A172 (cell line): ENCODE measurements at places on chromosomes 2 and 18. TPM values are rescaled to one million over a fixed set of nuclear protein-coding genes. Genes with fewer than 3 reads are reported as not detected.

DNA sequence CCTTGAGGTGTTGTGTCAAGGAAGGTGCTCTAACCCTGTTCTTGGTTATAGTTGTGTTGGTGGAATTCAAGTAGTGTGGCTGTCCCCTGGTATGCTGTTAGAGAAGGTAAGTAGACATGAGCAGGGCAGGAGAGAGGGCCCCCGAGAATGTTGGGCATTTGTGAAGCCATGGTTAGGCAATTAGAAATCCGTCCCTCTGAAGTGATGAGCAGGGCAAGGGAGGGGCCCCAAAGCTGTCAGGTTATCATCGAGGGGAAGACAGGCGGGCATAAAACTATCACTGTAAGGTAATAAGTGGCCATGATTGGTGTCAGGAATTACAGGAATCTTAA is 5.2 kb downstream of the XRCC5 start:
- no peak for DNase-seq

DNA sequence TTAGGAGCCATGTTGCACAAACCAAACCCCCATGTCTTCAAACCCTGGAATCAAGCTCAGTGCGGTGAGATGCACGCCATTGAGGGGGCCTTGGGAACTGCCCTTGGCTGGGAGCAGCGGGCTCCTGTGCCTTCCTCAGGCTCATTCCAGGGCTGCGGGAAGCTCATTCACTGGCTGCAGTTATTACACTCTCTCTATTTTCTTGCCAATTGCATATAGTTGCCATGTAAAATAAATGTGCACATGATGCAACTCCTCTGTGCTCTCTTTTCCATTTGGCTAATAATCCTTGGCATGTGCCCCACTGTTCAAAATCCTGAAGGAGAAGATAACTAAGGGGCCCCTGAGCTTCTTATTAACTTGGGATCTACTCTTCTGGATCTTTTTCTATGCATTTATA is 74.7 kb downstream of the KCTD1 start:
- no peak for DNase-seq

DNA sequence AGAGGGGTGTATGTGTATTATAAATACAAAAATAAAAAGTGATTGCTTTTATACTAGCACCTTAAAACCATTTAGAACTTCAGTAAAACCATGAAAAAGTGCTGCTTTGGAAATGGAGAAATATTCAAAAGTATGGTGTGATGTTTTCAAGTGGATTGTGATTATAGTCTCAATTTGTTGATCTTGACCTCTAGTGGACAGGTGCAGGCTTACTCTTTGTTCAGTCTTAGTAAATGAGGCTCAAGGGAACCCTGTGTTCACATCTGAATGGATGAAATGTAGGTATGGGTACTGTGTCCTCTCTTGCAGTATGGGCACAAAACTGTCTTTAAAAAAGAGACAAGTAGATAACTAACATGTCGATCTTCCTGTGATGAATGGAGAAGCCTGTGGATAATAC is 145.8 kb downstream of the MCFD2 start:
- no peak for DNase-seq

The MC2R gene
- total RNA-seq = not detected in 2 replicates

DNA sequence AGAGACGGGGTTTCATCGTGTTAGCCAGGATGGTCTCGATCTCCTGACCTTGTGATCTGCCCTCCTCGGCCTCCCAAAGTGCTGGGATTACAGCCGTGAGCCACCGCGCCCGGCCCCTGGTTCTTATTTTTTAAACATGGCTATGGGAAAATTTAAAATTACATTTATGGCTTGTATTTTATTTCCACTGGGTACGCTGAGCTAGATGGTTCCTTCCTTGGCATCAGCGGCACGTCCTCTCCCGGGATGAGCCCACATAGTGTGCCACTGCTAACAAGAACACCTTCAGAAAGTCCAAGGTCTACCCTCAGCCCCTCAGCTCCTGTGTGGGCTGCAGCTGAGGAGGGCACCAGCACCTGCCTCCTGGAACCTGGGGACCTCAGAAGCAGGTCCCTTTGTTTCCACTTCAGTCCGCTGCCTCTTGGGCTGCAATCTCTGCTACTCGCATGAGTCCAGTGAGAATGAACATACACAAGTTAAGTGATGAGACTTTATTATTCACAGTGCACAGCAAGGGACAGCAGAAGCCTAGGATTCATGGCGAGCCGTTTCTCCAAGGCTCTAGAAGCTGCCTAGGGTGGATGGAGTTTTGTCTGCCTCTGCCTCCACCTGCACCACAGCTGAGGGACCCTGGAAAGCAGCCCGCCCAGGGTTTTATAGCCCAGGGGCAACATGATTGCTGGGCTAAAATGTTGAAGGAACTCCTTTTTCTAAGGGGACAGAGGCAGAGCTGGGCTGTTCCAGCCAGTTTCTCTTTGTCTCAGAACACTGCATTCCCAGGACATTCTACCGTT is 107.5 kb upstream of the TEX51 start:
- no peak for DNase-seq

DNA sequence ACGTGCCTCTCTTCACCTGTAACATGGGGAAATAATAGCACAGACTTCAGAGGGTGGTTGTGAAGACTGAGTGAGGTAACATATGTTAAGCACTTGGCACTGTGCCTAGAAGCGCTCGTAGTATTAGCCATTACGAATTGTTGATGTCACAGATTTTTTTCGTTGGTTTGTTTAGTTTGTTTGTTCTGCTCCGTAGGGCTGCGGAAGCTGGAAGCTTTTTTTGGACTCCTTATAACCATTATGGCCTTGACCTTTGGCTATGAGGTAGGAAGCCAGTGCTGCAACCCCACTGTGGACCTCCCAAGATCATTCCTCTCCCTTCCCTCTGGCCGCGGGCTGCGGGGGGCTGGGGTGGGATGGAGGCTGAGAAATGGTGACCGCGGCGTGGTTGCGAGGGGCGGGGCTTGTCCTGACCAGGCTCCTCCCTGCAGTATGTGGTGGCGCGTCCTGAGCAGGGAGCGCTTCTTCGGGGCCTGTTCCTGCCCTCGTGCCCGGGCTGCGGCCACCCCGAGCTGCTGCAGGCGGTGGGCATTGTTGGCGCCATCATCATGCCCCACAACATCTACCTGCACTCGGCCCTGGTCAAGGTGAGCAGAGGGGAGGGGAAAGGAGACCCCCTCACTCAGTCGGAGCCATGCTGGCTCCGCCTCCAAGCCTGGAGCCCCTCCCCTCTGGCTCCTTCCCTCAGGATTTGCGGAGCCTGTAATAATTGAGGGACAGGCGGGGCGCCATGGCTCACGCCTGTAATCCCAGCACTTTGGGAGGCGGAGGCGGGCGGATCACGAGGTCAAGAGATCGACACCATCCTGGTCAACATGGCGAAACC is 5.5 kb downstream of the SLC11A1 start:
- no peak for DNase-seq

- DNase-seq = no peak
These were observed 143.1 kb downstream of the CMPK2 start for GRCh38 chr2:6722574-6722973.

DNA sequence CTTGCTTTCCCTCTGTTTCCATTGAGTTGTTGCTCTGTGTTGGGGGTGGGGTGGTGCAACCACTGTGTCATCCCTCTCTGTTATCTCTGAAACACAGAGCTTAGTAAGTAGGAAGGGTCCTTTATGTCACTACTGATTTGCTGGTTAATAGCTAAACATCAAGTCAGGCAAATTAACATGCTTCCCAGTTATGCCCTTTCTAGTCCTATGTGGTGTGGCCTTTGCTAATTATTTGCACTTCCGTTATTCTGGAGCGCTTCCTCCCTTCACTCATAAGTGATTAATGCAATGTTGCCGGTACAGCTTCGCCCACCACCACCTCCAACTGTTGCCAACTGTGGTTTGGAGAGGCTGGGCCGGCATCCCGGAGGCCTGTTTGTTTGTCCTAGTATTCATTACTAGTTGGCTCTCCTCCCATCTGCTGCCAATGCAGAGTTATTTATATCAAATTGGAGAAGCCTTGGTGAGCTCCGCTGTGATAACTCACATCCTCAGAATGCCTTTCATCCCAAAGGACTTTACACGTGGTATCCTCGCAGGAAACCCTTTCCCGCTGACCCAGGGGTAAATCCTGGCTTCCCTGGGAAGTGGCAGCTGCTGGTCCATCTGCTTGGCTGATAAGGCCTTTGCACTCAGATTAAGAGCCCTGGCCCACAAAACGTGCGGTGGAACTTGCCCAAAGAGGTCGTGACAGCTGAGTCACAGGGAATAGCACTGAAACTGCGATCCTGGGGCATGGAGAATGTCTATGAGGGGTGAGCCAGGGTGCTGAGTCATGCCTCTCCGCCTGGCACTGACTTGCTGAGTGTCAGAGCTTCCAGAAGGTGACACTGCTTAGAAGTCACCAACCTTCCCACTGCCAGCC is 72.0 kb upstream of the ZCCHC2 start:
- DNase-seq = peak; percentile 90

The CFAP65 gene
- total RNA-seq = 0.26 and 0.55 TPM in 2 replicates

DNA sequence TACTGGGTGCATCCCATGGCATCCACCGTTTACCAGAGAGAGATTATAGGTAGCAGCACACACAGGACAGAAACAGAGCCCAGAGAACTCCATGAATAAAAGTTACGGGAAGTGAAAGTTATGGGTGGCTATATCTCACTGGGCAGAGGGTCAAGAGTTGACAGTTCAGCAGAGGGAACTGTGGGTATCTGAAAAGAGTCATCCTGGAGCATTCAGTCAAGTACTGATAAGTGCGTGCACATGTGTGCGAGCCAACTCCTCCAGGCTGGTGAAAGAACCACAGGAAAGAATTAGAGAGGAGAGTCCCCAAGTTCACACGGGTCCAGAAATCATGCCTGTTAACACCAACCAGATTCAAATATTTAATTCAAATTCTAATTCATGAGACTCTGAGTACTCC is 1588.2 kb downstream of the LRP1B start:
- no peak for DNase-seq

- DNase-seq = no peak
These were observed 295.4 kb upstream of the CRIM1 start for GRCh38 chr2:36060133-36060532.

The DOK6 gene
- total RNA-seq = not detected in 2 replicates

- DNase-seq = no peak
These were observed 124.0 kb downstream of the HDAC4 start for GRCh38 chr2:239276851-239277250.

DNA sequence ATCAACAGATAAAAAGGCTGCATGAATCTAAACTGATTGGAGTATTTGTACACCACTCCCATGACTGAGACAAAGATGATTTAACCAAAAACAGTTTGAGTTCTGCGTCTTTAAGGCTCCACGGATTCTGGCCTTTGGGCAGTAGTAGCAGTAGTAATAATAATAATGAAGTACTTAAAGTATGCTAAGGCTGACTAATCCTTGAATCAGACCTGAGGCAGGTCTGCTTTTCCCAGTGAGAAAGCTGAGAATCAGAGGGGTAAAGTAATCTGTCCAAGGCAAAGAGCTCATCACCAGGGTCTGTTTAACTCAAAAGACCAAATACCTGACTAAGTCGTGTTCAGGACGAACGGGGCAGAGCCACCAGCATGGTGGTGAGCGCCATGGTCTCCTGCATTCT is 61.4 kb downstream of the ID2 start:
- DNase-seq = no peak

DNA sequence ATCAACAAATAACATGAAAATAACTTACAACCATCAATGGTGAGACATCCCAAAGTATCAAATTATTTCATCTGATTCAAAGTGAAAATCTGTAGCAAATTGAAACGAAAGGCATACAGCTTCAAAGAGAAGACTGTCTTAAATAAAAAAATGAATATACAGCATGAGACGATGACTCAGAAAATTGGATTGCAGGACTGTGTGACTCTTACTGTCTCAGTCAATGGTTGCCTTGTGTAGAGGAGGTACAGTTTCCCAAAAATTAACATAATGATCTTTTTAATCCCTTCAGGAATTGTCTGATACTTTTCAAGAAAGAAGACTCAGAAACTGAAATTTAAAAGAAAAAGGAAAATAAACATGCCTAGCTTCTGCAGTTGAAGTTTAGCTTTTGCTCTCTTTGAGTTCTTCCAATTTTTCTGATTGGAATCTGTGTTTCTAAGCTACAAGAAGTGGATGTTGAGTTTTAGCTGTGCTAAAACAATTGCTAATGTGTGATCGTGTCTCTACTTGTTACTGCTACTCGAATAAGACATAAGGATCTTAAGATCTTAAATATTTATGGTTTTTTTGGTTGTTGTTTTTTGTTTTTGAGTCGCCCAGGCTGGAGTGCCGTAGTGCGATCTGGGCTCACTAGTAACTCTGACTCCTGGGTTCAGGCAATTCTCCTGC is 41.1 kb upstream of the EPB41L3 start:
- DNase-seq = no peak

- no peak for DNase-seq
These were observed 438.7 kb upstream of the MYT1L start for GRCh38 chr2:2769481-2770431.

The FOXI3 gene
- total RNA-seq = not detected in 2 replicates

The LTBP1 gene
- total RNA-seq = 12.1 and 14.0 TPM in 2 replicates

DNA sequence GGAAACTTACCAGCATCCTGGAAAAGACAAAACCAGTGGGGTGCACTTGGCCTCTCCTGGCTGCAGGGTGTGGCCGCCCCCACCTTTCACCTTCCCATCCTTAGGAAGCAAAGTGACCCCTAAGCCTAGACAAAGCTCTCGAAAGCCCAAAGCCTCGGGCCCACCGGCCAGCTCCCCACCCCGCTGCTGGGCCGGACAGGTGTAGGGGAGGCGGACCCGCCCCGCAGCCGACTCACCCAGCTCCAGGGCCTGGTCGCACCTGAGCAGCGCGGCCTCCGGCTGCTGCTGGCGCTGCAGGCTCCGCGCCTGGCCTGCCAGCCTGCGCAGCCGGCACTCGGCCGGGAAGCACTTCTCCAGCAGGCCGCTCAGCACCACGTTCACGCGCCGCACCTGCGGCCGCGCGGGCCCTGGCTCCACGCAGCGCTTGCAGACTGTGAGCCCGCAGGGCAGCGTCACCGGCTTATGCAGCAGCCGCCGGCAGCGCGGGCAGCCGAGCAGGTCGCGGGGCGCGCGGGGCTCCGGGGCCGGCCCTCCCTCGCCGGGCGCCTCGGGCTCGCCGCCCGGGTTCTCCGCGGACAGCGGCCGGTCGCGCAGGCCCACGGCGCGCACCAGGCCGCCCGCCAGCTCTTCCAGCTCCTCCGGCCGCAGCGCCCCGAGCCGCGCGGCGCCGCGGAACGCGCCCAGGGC is 979 bp downstream of the LONRF2 start:
- DNase-seq = peak; percentile 11

The GRB14 gene
- 0.10 and 0.17 TPM in 2 replicates for total RNA-seq

- DNase-seq = no peak
These were observed 131.1 kb downstream of the RBMS1 start for GRCh38 chr2:160362541-160362940.
